Suppressor macrophage (primary cell): ENCODE measurements at places on chromosomes 11 and 22.

DNA sequence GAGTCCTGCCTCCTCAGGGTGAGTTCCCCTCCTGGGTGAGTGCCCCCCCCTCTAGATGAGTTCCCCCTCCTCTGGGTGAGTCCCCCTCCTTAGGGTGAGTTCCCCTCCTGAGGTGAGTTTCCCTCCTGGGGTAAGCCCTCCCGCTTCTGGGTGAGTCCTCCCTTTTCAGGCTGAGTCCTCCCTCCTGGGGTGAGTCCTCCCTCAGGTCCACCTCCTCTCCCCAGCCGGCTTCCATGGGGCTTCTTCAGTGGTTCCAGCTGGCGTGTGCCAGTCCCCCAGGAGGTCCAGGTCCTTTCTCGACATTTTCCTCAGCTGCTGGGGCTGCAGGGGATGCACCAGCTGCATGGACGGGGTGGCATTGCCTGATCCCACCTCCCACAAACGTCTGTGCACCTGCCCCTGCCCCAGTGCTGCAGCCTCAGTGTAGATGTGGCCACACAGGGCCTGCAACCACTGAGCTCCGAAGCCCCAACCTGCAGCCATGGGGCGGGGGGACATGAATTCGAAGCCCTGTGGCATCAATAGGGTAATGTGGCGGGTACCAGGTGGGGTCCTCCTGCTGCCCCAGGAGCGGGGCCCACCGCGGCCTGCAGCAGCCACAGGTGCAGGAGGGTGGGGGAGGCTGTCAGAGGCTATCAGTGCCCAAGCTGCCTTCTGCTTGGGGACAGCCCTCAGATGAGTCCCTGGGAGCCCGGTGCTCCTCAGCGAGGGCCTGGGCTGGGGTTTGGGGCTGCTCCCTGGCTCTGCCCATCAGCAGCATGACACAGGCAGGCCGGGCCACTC is 101.3 kb upstream of the FGF3 start:
- no peak for DNase-seq

GRCh38 chr11:9577556-9577955 is 4.1 kb downstream of the WEE1 start:
- DNase-seq: no peak

DNA sequence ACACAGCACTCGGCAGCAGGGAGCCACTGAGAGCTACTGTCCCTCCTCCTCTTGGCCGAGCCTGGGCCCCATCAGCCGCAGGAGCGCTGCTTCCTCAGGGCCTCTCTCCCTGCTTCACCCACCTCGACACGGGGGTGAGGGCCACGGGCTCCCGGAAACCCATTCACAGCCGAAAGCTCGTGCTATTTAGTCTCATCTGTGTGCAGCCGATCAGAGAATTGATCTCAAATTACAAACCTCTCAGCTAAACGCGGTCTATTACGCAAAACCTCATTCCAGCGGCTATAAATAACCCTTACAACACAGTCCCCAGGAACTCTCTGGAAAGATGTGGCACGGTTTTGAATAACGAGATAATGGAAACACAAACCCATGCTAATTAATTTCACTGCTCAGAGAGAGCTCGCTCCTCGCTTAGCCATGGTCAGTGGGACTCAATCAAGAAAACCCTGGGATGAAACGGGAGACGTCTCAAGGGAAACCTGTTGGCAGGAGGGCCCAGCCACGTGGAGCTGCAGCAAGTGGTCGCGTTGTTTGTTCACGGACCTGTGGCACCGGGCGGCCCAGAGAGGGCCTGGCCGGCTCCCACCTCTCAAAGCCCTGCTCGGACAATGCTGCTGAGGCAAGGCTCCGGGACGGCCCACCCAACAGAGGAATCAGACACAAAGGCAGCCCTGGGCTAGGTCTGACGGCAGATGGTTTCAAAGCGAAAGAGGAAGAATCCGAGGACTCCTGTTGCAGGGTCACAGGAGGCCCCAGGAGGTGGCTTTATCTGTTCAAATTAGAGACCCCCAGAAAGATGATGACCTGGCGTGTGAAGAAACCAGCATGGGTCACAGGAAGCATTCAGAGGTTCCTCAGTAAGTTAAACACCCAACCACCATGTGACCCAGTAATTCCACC is 210.5 kb downstream of the CTTN start:
- DNase-seq: no peak

DNA sequence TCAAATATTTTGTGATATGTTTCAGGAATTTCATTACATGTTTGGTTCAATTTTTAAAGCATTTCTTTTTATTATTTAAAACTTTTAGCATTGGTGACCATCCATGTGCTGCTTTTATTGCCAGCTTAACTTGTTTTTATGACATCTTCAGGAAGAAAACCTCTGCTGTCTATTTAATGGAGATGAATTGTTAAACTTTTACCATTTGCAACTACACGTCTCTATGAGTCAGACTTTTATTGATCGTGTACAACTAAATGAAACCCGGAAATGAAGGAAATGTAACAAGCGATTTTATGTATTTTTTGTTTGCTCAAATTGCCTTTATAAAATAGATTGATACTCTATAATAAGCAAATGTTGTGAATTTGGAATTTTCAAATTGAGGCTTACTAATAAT is 113.0 kb downstream of the PTPRJ start:
- DNase-seq: no peak

DNA sequence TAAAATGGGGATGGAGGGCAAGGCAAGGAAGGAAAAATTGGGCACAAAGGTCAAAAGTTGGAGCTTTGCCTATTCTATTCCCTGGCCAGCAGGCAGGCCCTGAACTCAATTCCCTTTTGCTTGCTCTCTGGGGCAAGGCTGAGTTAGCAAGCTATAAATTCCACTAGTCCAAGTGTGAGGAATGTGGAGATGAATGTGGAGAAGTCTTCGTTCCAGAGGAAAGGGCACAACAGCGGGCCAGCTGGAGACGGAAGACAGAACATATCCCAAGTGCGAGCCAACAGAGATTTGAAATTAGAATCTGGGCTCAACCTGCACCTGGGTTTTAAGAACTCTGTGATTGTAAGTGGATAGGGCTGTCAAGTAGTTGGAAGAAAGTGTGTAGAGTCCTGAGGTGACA is 29.5 kb upstream of the FZD4 start:
- DNase-seq: no peak

GRCh38 chr11:33089776-33090175 is 50.4 kb downstream of the TCP11L1 start:
- no peak for DNase-seq

DNA sequence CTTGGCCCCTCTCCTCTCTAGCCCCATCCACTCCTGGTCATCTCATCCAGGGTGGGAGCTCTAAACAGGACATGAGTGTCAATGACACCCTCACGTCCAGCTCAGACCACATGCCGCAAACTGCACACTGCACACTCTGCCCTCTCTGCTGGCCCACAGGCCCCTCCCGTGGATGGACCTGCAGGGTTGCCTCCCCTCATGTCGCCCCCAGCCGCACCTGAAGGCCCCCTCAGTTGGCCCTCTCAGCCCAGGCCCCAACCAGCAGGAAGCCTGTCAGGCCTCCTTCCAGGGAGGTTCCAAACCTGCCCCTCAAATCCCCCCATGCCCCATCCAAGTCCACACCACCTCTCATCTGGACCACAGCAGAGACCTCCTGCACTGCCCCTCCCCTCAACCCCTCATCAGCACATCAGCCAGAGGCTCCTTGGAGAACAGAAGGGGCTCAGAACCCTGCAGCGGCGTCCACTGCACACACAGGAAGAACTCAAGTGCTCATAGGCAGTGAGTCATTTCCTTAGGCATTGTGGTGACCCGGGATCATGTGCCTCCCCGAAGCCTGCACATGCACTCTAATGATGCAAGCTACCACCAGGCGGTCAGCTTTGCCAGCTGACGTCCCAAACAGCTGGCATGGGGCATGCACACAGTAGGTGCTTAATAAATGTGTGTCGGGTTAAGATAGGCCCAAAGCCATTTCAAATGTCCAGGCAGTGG is 12.9 kb upstream of the CDKN1C start:
- peak; percentile 95 for DNase-seq

- peak; percentile 73 for DNase-seq
Observed at GRCh38 chr11:33227578-33228261, 29.5 kb upstream of the HIPK3 start.

DNA sequence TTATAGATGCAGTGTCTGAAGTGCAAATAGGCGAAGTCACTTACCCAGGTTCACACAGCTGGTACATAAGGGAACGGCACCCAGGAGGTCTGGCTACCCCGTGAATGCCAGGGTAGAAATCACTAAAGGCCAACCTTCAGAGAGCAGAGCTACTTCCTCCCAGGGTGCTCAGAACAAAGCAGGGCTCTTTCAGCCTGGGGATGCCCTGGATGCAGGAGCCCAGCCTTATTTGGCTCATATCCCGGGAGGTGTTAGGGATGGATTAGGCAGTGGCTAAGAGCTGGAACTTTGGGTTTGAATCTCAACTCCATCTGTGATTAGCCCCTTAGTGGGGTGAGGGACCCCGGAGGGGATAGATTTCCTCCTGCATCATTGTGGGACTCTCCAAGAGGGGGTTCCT is 33.1 kb upstream of the ASPHD2 start:
- no peak for DNase-seq

DNA sequence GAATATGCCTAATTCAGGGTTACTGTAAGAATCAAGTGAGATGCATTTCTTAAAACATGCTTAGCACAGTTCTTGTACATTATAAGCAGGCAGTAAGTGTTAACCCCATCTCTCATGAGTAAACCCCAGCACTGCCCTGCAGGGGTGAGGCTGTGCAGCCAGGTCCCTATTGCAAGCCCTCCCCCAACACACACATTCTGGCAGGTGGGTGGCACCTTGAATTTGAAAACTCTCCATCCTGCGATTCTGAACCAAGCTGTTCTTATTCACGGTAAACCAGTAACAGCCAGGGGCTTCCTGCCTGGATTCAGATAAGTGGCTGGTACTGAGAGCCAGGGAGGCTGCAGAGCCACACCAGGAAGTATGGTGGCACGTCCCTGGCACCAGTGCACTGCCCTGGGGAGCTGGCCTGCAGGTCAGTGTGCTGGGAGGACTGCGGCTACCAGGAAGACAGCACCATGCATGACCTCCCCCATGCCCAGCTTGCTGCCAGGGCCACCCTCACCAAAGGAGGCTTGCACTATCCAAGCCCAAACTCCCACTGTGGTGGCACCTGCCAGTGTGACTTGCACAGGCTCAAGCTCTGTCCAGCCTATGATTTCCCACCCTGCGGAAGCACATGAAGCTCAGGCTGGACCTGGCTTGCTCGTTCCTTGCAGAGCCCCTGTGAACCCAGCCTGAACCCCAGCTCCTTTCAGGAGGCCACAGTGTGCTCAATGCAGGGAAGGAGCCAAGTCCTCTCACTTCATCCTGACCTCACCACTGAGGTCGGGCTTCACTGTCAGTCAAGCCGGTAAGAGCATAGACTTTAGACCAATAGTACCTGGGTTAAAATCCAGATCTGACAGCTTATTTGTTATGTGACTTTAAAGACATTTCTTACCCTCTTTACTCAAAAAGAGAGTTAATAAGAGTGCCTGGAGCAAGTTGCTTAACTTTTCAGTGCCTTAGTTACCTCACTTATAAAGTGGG is 88.1 kb downstream of the MICAL2 start:
- DNase-seq: no peak

- DNase-seq: no peak
Observed at GRCh38 chr11:69925366-69926196, 106.4 kb upstream of the FGF3 start.

GRCh38 chr11:3044004-3044403 is 13.2 kb downstream of the CARS1 start:
- no peak for DNase-seq

DNA sequence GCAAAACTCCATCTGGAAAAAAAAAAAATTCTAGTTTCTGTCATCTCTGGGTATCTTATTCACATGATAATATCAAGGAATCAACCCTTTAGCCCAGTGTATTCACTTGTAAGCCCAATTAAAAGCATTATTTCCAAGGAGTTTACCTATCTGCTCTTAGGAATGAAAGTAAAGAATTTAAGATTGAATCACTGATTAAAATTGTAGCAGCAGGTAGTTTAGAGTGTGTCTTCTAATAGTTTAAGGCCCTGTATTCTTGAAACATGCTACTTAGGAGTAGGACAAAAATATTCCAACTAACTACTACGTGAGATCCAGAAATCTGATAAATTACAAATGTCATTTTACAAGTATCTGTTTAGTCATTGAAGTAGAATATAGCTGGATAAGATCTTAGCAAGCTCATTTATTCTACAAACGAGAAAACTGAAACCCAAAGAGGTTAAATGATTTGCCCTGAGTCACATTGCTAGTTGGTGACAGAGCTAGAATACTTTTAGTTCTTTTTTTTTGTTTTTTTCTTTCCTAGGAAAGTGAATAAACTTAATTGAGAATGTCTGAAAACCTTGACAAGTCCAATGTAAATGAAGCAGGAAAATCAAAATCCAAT is 4.0 kb downstream of the TCP11L1 start:
- DNase-seq: no peak

DNA sequence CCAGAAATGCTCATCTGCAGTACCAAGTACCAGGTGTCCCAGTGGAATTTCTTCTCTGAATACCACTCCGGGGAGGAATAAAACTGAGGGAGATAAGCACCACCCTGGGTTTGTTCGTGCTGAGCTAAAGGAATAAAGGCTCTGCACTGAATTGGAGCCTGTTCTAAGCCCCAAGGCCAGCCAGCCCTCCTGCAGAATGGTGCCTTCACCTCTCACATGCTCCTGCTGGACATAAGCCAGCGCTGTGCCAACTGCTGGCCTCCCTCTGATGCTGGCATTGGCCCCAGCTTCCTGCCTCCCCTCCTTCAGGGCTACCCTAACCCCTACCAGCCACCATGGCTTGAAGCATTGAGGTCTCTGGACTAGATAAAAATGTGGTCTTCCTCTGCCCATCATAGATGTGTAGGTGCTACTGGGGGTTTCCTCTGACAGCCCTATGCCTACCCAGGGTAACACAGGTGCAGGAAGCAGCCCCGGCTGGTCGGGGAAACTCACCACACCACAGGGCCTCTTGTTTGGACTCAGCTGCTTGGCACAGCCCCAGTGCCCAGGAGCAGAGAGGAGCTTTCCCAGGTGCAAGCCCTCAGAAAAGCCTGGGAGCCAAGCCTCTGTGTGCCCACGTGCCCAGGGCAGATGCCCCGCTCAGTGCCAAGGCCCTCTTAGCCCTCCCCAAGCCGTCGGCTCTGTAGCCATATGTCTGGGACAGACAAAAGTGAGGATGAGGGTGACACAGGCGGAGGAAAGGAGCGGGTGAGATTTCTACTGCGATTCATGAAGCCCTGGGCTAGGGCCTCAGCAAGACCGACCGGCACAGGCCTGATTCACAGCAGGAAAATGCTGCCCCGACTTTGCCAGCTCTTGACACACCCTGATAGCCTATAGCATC is 34.1 kb upstream of the JAM3 start:
- DNase-seq: no peak

- DNase-seq: no peak
Observed at GRCh38 chr22:49325531-49326395, 501.9 kb downstream of the BRD1 start.

- DNase-seq: no peak
Observed at GRCh38 chr11:36699271-36699670, 101.2 kb upstream of the RAG2 start.

GRCh38 chr11:127070808-127071207 is 70.2 kb upstream of the KIRREL3 start:
- DNase-seq: no peak
